ENCODE measurements at places on chromosomes 1 and 21. TPM values are rescaled to one million over a fixed set of nuclear protein-coding genes. Genes with fewer than 3 reads are reported as not detected.

- DNase-seq: no peak
Observed at GRCh38 chr1:97883823-97884222, 37.0 kb downstream of the DPYD start.

DNA sequence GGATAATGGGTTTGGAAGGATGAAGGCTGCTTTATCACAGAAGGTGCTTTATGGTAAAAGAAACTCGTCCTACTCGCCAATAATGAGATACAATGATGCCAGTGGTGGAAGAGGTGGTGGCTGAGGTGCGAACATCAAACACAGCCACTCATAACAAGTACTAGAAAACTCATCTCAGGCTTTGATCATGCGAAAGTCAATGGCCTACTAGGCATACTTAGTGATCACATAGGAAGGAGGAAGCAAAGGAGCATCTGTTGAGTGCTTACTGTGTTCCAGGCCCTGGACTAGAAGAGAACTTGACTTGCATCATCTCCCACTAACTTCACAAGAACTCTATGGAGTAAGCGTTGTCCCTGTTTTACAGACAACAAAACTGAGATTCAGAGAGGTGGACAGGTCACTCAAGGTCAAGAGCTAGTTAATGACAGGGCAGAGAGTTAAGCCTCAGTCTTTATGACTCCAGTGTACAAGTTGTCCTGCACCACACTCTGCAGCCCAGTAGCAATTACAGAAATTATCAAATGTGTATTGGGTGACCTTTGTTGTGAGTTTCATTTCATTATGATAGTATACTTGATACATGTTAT is 33.6 kb downstream of the RUNX1 start:
- DNase-seq: peak; percentile 46

Gene GOLT1A
- not detected for total RNA-seq

Gene RNU1-3
- total RNA-seq: 1,722 TPM

DNA sequence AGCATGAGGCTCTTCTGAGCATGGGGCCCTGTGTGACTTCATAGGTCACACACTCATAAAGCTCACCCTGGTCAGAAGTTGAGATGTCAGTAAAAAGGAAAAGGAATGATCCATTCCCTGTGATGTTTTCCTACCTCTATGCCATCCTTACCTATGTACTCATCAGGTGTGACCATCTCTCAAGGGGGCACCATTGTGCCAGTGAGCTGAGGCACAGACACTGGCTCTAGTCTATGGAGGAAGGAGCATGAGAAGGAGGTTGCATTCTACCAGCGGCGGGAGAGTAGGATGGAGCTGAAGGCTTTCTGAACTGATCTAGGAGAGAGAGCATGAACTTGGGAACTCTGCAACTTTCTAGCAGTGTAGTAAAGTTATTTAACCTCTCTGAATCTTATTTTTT is 65.8 kb upstream of the RGL1 start:
- DNase-seq: no peak

Gene S100A4
- 368 TPM for total RNA-seq

Gene LCE1D
- total RNA-seq: not detected

DNA sequence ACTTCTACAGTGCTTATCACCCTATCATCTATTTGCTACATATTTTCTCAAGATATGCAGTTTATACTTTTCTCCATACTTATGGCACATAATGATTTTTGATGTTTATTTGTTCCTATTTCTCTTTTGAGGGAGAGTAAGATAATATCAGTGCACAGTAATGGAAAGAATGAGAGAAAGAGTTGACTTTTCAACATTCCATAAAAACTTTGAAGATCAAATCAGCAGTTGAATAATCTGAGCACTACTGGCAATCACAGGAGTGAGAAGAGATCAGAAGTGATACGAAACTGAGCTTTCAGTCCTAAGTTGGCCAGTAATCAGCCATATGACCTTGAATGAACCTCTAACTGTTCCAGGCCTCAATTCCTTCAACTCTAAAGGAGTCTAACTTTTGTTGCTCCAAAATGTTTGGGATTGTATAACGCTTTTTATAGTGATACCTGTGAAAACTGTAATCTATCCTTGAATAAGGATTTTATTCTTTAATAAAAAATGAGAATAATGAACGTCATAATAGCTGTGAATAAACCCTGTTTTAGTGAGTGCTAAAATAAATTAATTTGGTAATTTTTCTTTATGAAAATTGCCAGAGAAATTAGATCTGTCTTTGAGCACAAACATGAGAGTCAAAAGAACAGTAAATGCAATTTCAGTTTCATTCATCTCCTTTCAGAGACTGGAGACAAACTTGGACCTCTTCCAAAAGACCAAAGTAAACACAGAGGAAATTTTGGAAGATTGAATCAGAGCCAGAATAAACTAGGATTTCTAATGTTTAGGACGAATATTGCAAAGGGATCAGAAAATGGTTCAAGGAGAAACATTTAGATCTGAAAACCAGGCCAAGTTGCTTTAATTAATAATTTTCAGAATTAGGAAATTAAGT is 309.9 kb downstream of the ADGRL2 start:
- no peak for DNase-seq

DNA sequence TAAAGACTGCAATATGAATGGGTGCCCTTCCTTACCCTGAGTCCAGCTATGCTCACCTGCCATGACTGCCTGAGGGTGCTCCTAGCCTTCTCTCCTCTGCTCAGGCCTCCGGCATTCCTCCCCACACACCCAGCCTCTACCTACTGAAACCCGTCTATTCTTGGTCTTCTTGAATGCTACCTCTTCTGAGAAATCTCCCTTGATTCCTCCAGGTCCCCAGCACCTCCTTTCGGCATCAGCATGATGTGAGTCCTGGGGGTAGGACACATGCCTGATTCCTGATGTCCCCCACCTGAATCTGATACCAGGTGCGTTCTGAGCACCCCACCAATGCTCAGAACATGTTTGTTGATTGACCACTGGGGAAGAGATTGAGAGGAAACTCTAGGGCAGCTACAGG is 8.6 kb downstream of the LDLRAD1 start:
- no peak for DNase-seq

DNA sequence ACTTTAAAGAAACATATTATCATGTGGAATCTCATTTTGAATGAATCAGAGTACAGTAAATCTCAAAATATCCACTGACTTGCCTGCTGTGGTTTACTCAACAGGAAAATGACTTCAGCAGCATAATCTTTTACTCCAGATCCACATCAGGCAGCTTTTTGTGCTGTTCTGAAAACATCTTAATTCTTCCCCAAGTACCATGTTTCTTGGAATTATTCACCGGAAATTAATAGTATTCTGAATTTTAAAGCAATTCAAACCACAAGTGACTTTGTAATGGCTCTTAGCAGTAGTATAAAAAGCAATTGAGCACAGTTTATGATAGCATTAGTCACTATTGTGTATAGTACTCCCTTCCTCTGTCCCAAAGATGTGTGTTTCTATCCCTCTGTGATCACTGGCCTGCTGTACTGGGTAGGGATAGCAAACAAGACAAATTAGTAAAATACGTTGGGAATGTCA is 64.2 kb upstream of the ERRFI1 start:
- no peak for DNase-seq

- peak; percentile 56 for DNase-seq
Observed at GRCh38 chr1:150168960-150169601, 19.4 kb downstream of the PLEKHO1 start.

GRCh38 chr1:43288058-43288784 is 2.8 kb upstream of the C1orf210 start:
- no peak for DNase-seq

Gene FCRL4
- not detected for total RNA-seq

Gene EEIG2
- total RNA-seq: 5.3 TPM

Gene GJA4
- total RNA-seq: 1.4 TPM

GRCh38 chr1:118918230-118918939 is 69.8 kb downstream of the TBX15 start:
- DNase-seq: no peak

GRCh38 chr1:204828352-204828850 is 42.3 kb upstream of the NFASC start:
- DNase-seq: peak; percentile 75

DNA sequence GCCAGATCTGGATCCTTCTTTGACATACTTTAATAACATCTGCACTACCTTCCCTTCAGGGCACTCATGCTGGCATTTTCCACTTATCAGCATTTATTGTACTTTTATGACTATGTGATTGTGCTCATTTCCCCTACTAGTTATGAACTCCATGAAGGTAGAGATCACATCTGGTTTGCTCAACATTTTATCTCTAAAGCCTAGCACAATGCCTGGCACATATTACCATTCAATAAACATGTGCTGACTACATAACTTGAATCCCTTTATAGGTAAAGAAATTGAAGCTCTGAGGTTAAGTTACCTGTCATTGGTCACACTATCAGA is 221.2 kb downstream of the HHIPL2 start:
- no peak for DNase-seq

DNA sequence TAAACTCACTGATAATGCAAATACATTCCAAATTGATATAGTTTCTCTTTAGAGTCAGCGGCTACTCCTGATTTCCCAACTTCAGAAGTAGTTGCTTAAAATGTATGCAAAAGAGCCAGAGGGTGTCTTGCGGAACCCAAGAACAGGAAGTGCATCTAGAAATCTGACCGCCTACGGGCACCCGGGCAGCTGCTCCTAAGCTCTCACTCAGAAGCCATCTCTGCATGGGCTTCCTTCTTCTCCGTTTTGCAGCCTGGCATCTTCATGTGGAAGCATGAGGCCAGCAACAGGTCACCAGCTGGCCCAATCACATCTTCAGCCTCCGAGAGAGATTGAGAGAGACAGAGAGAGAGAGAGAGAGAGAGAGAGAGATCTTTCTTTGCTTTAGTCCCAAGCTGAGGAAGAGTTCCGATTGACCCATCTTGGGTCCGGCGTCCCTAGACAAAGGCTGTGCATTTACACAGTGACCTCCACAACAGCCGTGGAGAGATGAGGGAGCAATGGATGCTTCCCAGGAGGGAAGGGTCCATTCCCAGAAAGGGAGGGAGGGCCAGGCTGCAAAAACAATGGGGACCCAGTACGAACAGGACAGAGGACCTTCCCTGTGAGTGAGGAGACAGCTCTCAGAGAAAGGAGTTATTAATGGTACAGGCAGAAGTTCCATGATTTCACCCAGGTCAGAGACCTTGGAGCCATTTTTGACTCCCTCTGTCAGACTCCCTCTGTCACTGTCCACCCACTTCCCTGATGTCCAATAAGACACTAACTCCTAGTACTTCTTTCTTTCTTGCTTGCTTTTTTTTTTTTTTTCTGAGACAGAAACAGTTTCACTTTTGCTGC is 28.2 kb upstream of the SLC30A1 start:
- no peak for DNase-seq

Gene ZNF695
- 0.77 TPM for total RNA-seq

Gene PM20D1
- 0.73 TPM for total RNA-seq

Gene AP4B1
- 58.9 TPM for total RNA-seq

Gene OR14C36
- not detected for total RNA-seq

Gene BRINP3
- not detected for total RNA-seq

- no peak for DNase-seq
Observed at GRCh38 chr1:199979071-199979470, 48.4 kb upstream of the NR5A2 start.

- DNase-seq: no peak
Observed at GRCh38 chr21:29647353-29647781, 292.4 kb downstream of the GRIK1 start.

Gene TLCD4
- 0.34 TPM for total RNA-seq

DNA sequence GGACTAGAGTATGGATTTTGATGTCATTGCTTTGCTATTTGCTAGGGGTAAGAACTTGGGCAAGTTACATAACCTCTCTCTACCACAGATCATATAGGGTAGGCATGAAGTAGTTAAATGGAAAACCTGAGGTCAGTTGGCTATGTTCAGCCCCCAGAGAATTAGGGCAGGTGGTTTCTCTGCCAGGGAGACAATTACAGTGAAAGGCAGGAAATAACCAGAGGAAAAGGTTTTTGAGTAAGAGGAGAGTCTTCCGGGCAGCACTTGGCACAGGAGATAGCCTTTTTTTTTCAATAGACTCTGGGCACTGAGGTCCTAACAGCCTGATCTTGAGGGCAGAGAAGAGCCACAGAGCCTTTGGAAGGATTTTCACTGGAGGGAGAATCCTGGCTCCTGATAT is 16.7 kb upstream of the SERBP1 start:
- DNase-seq: no peak

DNA sequence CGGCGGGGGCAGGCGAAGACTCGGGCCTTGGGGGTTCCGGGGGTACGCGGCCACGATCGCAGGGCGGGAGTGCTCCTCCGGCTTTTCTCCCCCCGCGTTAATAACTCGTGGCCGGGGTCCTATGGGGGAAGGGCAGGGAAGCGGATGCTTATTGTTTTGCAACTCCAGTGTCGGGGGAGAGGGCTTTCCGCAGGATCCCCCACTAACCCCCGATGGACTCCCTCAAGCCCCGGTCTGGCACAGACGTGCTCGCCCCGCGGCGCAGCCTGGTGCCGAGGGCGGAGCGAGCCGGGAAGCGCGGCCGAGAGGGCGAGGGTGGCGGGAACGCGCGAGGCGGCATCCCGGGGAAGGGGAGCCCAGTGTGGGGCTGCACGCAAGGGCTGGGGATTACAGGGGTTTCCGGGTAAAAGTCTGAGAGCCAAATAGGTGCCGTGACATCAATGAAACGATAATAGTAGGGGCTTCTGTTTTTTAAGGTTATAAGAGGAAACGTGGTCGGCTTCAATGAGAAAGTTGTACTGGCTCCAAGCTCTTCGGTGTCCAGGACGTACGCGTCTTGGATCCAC is 772 bp downstream of the UCK2 start:
- peak; percentile 59 for DNase-seq

GRCh38 chr1:161313554-161314200 is 504 bp upstream of the SDHC start:
- no peak for DNase-seq
